ENCODE measurements at places on chromosomes 16 and 17.

DNA sequence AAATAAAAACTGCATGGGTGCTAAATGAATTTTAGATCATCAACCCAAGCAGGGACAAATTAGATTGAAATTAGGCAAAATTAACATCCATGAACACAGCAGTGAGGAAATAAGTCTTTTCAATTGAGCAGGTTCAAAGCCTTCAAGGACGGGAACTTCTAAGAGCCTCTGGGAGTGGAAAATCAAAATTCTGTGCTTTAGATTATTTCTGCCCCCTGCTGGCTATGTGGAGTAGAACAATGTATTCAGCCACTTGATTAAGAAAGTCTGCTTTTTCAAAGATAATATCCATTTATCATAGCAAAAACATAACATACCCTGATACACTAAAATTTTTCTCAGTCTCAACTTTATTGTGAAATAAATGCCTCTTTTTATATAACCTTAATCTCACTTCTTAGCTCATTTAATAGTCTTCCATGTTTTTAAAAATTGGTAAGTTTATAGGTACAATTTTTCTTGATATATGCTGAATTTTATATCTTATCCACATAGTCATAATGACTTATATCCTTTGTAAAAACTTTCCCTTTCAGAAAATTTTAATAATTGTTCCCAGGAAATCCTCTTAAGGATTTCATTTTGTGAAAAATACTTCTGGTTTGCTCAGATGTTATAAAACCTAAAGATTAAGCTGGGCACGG lies 28.1 kb upstream of the NOL11 start:
- no peak for DNase-seq

DNA sequence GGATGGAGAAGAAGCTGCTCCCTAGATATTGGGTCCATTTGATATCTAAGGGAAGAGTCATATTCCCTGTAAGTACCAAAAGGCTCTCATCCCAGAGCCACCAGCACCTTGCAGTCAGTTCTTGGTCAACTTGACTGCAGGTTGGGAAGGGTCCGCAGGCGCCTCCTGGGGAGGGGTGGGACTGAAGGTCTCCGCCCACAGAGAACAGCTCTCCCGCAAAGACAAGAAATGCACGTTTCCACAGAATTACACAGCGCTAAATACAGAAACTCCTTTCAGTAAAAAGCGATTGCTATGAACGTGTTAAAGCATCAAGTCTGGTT lies 864 bp upstream of the CTCF start:
- no peak for DNase-seq

DNA sequence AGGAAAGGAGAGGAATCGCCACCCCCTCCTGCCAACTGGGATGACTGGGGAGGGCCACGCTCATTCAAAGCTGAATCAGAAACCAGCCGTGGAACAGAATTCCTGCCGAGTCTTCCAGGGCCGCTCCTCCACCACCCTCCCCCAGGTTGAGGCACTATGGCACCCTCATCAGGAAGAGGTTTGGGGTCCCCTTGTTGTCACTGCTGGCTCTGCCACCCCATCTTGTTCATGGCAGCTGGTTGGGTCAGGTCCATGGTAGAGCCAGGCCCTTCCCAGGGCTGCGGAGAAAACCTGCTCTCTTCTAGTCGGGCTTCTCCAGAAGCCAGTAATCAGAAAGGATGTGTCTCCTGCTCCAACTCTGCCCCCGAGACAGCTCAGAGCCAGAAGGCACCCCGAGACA lies 41.8 kb downstream of the KCNJ12 start:
- DNase-seq = no peak

DNA sequence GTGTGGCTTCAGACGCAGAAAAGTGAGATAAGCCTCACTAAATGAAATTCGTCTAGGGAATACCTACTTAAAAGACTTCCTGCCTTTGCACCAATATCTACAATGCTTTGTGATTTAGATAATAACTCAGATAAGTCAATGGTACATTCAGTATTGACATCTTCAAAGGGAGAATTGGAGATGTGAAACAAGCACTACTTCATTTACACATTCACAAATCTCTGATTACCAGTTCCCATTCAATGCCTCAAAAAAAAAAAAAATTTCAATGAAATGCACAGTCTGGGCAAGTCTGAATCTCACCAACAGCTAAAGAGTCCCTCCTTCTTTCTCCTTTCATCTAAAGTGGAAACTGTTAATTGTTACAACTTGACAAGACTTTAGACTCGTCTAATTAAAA lies 3.7 kb downstream of the PHF12 start:
- DNase-seq = no peak

- no peak for DNase-seq
Observed at GRCh38 chr17:10022416-10022815, 117.3 kb upstream of the RCVRN start.

- DNase-seq = no peak
Observed at GRCh38 chr16:57497121-57497520, 10.8 kb upstream of the DOK4 start.

DNA sequence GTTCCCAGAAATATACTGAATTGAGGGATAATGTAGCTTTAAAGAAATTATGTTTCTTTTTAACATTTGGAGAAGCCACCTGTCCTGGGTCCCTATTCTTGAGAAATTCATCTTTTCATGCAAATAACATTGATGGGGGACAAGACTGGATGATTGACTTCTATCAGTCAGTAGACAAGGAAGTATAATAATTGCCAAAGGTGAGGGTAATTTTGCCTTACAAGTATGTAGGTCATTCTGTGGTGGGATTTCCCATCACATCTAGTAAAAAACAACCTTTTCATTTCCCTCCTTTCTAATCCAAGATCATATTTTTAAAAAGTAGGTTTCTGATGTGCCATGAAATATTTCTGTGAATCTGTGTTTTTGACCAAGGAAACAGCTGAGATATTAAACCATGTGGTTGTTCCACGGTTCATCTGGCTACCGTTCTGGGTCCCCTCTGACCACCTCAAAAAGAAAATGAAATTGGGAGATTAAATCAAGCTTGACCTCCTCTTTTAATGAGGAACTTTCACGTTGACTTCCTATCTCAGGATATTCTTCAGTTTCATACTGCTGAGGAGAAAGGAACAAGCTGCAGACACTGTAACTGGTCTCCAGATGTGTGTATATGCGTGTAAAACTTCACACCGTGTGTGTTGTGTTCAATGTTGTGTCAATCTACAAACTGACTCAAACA lies 138.6 kb downstream of the MAP2K6 start:
- no peak for DNase-seq

DNA sequence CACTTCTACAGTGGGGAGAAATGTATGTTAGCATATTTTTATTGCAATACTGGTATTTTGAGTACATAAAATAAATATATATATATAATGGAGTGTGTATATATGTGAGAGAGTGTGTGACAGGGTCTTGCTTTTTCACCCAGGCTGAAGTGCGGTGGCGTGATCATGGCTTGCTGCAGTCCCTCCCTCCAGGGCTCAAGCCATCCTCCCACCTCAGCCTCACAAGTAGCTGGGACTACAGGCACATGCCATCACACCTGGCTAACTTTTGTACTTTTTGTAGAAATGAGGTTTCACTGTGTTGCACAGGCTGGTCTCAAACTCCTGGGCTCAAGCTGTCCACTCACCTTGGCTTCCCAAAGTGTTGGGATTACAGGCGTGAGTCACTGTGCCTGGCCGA lies 4.1 kb downstream of the CYLD start:
- DNase-seq = no peak

GRCh38 chr17:73941919-73942530 lies 261.5 kb upstream of the RPL38 start:
- no peak for DNase-seq

Measured in CMK (cell line).